ENCODE measurements at places on chromosomes 2 and 18. TPM values are rescaled to one million over a fixed set of nuclear protein-coding genes. Genes with fewer than 3 reads are reported as not detected.

Gene KIF5C
- total RNA-seq, result 0.28 TPM

Gene FBLN7
- total RNA-seq, result 0.53 TPM

Gene AMER3
- total RNA-seq, result not detected

Gene CCDC68
- total RNA-seq, result 4.8 TPM

Gene HAAO
- not detected for total RNA-seq

Gene POTEC
- not detected for total RNA-seq

Gene PSMD14
- total RNA-seq, result 98.7 TPM

Gene FEV
- not detected for total RNA-seq

Gene MAP3K19
- not detected for total RNA-seq

Gene STPG4
- total RNA-seq, result not detected

Gene MYO3B
- total RNA-seq, result not detected

Measured in A549 treated with AZD2906 at 1 μM for 4 hours (cell line).